CD8-positive, alpha-beta memory T cell (primary cell): ENCODE measurements at places on chromosomes 1 and 21.

DNA sequence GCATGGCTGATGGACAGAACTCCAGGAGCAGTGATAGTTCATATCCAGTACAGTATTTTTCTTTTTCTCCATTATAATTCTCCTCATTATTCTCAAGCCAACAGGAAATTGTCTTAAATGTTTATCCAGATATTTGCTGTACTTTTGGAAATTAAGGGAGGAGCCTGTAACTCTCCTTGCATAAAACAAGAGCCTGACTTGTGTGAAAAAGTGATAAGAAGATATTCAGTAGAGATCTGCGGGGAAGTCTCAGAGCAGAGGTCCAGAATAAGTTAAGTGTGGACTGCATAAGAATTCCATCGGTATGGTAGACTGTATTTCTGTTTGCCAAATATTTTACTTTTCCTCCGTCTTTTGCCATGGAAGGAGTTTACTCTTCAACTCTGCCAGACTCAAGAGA, 70.2 kb downstream of the BACH1 start:
- H3K4me3 ChIP-seq: no peak overlapping the region
- H3K4me1 ChIP-seq: no peaks in the 10 kb centered on the region
- no peak overlapping the region for H3K27ac ChIP-seq
- H3K36me3 ChIP-seq: no peaks in the 10 kb centered on the region
- no peaks in the 10 kb centered on the region for H3K27me3 ChIP-seq

DNA sequence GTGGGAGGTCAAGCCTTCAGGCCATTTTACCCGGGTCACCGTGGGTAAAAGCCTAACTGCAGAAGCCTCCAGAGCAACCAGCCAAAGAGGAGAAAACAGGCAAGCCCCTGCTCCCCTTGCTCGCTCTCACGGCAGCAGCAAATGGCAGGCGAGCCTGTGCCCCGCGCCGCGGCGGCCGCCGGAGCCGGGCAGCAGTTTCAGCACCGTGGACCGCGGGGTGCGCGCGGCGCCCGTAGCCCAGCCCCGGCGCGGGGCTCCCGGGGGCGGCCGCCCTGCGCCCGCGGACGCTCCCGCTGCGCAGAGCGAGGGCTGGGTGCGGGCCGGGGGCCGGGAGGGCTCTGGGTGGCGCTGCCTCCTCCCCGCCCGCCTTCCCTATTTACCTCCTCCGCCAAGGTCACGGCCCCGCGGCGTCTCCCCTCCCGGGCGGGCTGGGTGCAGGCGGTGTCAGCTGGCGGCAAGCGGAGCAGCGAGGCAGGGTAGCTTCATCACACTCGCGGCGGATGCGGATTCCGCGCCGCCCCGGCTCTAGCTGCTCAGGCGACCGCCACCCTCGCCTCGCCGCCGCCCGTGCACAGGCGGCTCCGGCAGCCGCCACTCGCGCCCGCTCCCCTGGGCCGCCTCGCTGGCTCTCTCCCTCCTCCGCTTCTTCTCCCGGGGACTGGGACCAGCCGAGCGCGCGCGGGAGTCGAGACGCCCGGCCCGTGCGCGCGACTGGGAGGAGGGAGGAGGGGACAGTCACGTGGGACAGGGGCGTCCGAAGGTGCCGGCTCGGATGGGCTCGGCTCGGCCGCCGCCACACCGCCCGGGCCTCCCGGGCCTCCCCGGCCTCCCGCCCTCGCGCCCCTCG, at the start of gene RGS7:
RGS7 (minus strand) TSS at position 687 of the 847 bp plus-strand sequence.
- no peak within 1 kb of the TSS for H3K27ac ChIP-seq
- H3K4me1 ChIP-seq: no peaks in the 10 kb centered on the region
- H3K27me3 ChIP-seq: no peaks in the 10 kb centered on the region
- no peak for DNase-seq

DNA sequence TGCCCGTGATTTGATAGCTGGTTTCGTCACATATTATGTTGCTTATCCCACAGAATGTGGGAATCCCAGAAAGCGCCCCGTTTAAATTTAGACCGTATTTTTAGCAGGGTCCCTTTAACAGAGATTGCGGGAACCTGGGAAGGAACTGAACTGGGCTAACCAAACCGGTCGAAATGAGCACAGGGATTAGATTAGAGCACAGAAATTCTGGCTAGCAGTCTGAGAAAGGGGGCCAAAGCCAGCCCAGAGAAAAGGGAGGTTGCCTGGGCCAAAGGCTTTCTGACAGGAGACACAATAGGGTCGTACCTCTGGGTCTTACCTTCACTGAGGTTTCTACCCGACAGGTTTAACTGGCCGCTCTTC, 327 bp downstream of the LRRC40 start:
- H3K4me1 ChIP-seq: peaks cover 32% of the 10 kb centered on the region
- H3K36me3 ChIP-seq: peaks cover 7% of the 10 kb centered on the region
- peak overlapping the region; percentile 74 for H3K4me3 ChIP-seq
- no peak for DNase-seq
- no peaks in the 10 kb centered on the region for H3K27me3 ChIP-seq

DNA sequence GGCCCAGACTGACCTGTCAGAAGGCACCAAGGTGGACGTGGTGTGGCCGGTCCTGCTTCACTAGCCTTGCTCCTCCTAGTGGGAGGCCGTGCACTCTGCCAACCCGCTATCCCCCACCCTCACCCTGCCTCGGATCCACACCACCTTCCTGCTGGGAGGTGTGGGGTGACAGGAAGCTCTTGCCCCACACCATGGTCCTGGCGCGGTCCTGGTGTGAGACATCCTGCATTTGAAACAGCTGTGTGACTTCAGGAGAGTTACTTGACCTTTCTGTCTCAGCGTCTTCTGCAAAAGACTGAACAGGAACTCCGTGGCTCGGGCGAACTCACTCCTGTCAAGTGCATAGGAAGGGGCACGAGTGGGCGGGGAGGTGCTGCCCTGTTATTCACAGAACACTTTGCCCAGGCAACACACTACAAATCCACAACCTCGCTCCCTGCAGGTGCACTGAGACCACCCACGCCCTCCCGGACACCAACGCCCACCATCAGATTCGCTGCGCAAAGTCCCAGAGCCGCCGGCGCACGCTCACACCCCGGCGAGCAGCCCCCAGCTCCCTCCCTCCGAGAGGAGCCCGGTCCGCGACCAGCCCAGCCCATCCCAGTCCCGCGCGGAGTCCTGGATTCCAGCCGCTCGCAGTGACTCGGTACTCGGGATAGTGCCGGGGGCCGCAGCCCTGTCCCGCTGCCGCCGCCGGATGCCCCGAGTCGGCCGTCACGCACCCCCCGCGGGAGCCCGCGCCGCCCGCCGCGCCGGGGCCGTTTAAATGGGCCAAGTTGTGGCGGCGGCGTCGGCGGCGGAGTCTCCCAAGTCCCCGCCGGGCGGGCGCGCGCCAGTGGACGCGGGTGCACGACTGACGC, at the start of gene SAMD11:
SAMD11 (plus strand) TSS at position 793 of the 860 bp plus-strand sequence. CDS start 509 bp downstream, outside the sequence.
- peaks cover 30% of the 10 kb centered on the region for H3K4me1 ChIP-seq
- no peak within 1 kb of the TSS for H3K27ac ChIP-seq
- peak; percentile 49 for DNase-seq
- peak within 1 kb of the TSS; percentile 61 for H3K4me3 ChIP-seq

GRCh38 chr1:159598196-159598595, 10.6 kb downstream of the APCS start:
- no peaks in the 10 kb centered on the region for H3K36me3 ChIP-seq
- no peak for DNase-seq
- no peak overlapping the region for H3K4me3 ChIP-seq
- no peaks in the 10 kb centered on the region for H3K4me1 ChIP-seq

DNA sequence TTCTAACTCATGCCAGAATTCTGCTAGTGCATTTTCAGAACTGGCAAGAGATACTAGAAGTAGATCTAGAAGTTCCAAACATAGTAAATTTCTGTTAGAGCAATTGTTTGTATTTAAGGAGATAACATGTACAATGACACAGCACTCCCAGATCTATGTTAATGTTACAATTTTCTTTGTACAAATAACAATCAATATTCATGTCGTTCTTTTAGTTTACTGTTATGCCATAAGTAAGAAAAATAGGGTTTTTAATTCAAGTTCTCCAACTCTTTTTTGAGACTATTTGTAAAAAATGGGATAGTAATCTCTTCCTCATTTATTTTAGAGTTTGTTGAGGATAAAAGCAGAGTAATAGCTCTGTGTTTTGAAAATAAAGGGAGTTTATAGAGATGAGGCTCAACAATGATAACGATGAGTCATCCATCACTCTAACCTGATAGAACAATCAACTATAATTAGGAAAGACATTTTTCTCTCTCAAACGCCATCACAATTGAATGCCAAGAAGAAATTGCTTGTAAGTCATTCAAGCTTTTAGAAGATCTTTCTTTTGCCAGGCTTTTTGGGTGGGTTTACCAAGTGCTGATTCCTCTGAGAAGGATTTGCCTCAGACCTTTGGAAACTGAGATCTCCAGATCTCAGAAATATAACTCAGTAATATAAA, 638 bp downstream of the CD84 start:
- peaks cover 65% of the 10 kb centered on the region for H3K4me1 ChIP-seq
- H3K36me3 ChIP-seq: no peaks in the 10 kb centered on the region
- DNase-seq: no peak

- no peak overlapping the region for H3K4me3 ChIP-seq
- no peak overlapping the region for H3K27ac ChIP-seq
- no peaks in the 10 kb centered on the region for H3K4me1 ChIP-seq
- H3K36me3 ChIP-seq: no peaks in the 10 kb centered on the region
- no peaks in the 10 kb centered on the region for H3K27me3 ChIP-seq
These were observed 351.6 kb upstream of the NCAM2 start for GRCh38 chr21:20646431-20647165.

DNA sequence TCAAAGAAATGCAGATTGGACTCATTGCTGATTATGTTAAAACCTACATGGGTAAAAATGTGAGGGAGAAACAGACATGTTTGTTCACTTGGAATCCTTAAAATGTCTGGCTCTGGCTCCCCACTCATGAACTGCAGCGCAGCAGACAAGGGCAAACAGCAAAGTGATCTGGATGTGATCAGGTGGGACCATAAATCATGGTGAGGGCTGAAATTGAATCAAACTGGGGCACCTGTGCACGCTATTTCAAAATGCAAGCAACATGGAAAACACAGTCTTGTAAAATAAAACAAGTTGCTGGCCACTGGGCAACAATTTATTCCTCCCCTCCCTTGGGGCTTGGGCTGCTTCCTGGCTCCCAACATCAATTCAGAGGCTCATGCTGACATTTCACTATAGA, 373.4 kb downstream of the SEC16B start:
- no peak for DNase-seq
- H3K36me3 ChIP-seq: no peaks in the 10 kb centered on the region
- H3K27me3 ChIP-seq: no peaks in the 10 kb centered on the region
- no peaks in the 10 kb centered on the region for H3K4me1 ChIP-seq
- H3K4me3 ChIP-seq: no peak overlapping the region

- no peaks in the 10 kb centered on the region for H3K36me3 ChIP-seq
- no peak overlapping the region for H3K27ac ChIP-seq
- no peak for DNase-seq
These were observed 98.2 kb downstream of the UCK2 start for GRCh38 chr1:165925498-165926079.

DNA sequence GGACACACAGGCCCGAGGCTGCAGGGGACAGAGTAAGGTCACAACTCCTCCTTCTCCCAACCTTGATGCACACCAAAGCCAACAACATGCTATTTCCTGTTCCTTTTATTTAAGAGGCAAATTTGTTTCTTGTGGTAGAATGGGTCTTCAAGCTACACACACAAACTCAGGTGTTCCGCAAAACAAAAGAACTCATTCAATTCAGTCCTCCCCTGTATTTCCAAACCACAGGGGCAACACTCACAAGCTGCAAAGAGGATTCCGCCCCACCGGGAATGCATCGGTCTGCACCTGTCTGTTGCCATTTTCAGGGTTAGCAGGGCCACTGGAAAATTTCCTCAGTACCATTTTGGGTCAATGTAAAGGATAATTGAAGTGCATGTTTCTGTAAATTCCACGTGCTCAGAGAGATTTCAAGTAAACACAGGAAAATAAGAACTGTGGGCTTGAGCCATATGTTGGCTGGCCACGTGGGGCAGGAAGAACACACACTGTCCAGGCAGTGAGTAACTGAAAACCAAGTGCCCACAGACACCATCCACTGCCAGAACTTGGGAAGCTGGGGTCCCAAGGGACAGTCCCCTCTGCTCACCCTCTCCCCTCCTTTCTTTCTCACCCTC, 145.2 kb upstream of the ERG start:
- H3K27me3 ChIP-seq: no peaks in the 10 kb centered on the region
- H3K4me1 ChIP-seq: no peaks in the 10 kb centered on the region
- H3K4me3 ChIP-seq: no peak overlapping the region
- no peak for DNase-seq

DNA sequence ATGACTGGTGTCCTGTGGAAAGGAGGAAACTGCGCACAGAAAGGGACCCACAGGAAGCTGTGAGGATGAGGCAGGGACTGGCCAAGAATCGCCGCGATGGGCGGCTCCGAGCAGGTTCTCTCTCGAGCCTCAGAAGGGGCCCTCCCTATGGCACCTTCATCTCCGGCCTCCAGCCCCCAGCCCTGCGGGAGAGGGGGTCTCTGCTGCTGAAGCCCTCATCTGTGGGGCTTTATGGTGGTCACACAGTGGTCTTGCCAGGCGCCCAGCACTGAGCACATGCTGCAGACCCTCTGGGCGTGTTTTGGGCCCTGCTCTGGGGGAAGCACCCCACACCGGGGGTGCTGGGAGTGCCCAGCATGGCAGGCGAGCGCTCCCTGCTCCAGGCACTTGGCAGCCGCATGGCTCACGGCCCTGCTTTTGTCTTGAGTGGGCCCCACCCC, 86.6 kb upstream of the ACTRT2 start:
- H3K4me1 ChIP-seq: no peaks in the 10 kb centered on the region
- no peak for DNase-seq
- no peak overlapping the region for H3K4me3 ChIP-seq
- H3K36me3 ChIP-seq: no peaks in the 10 kb centered on the region
- H3K27me3 ChIP-seq: no peaks in the 10 kb centered on the region

DNA sequence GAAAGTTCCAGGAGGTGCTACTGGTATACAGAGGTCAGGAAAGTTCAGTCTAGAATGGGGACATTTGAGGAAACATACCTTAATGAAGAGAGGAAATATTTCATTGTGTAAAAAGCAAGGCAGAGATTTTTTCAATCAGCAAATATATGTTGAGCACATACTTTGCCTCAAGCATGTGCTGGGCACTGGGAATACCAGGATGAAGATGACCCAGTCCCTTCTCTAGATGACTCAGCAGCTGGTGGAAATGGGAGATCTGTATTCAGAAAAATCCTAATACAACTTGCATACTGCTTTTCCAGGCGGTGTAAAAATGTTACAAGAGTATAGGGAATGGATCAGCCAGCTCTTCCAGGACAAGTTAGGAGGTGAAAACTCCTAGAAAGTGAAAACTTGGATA, 229.3 kb downstream of the FGGY start:
- no peaks in the 10 kb centered on the region for H3K36me3 ChIP-seq
- no peaks in the 10 kb centered on the region for H3K4me1 ChIP-seq
- DNase-seq: no peak
- no peak overlapping the region for H3K27ac ChIP-seq
